Activated CD4-positive, alpha-beta T cell treated with anti-CD3 and anti-CD28 coated beads, Interleukin-2, amount 10 ng/mL, durations not matched to agents 24 days and 14 days (primary cell): ENCODE measurements at places on chromosomes 7 and 10. TPM values are rescaled to one million over a fixed set of nuclear protein-coding genes. Genes with fewer than 3 reads are reported as not detected.

GRCh38 chr10:70096705-70097420 is 35.8 kb downstream of the AIFM2 start:
- no peak overlapping the region for H3K4me3 ChIP-seq
- H3K36me3 ChIP-seq, result peaks cover 4% of the 10 kb centered on the region
- H3K27me3 ChIP-seq, result no peaks in the 10 kb centered on the region
- no peak overlapping the region for H3K27ac ChIP-seq
- no peak for DNase-seq

TUBB8 gene
- not detected in 2 replicates for total RNA-seq

DNAJB9 gene
- 11.5 and 12.7 TPM in 2 replicates for total RNA-seq

GRCh38 chr10:62043421-62044021 is 142.0 kb downstream of the ARID5B start:
- no peak for DNase-seq
- peak overlapping the region; percentile 76 for H3K27ac ChIP-seq
- H3K4me3 ChIP-seq, result peak overlapping the region; percentile 34
- peaks cover 28% of the 10 kb centered on the region for H3K36me3 ChIP-seq

DNA sequence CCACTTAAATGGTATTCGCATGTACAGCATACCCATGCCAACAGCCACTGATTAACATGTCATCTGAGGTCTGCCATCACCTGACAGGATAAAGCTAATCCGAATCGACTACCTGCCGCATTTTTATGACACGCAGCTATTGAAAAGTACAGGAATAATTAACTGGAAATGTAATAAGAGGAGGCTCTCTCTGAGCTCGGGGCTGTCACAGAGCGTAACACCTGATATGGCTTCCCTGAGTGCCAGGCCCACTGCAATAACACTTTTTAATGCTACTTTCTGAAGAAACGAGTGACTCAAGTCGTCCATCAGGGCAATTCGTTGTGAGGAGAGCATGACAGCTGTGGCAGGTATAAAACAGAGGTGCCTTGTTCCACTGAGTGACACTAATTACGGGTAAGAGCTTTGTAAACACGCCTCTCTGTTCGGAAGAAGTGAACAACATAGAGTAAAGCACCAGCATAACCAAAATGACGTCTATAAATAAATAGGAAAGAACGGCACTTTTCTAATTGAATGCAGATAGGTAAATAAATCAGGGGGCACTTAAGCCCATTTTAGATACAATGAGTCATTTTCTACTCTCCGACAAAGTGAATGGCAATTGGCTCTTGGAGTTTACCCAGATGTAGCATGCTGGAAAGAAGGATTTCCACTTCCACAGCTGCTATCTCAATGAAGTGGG is 56.5 kb upstream of the CREB5 start:
- H3K4me3 ChIP-seq, result no peak overlapping the region
- H3K27me3 ChIP-seq, result peaks cover 7% of the 10 kb centered on the region
- no peak overlapping the region for H3K27ac ChIP-seq
- no peaks in the 10 kb centered on the region for H3K36me3 ChIP-seq
- no peak for DNase-seq
- H3K4me1 ChIP-seq, result no peaks in the 10 kb centered on the region

GRCh38 chr7:150732786-150733481 is 4.3 kb upstream of the GIMAP5 start:
- peaks cover 64% of the 10 kb centered on the region for H3K4me1 ChIP-seq
- peak overlapping the region; percentile 94 for H3K27ac ChIP-seq
- DNase-seq, result peak; percentile 73
- H3K4me3 ChIP-seq, result peak overlapping the region; percentile 70

DNA sequence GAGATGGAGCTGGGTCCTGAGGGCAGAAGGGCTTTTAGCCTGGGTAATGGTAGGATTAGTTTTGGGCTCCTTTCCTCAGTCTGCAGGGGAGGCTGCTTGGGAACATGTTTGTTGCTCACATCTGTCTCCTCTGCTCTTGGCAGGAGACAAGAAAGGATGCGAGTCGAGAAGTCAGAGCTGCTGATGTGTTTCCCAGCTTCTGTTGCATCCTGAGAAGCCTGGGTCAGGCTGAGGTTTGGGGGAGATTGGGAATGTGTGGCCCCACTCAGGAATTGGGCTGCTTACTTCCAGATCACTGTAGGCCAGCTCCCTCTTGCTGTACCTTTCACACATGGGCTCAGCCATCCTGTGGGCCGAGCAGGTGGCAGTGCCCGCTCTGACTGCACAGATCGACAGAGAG is 79.2 kb downstream of the CCNY start:
- DNase-seq, result no peak
- no peaks in the 10 kb centered on the region for H3K36me3 ChIP-seq
- no peaks in the 10 kb centered on the region for H3K27me3 ChIP-seq
- no peak overlapping the region for H3K27ac ChIP-seq
- no peak overlapping the region for H3K4me3 ChIP-seq

CRHR2 gene
- not detected in 2 replicates for total RNA-seq

SEMA3D gene
- 0.47 and 0.64 TPM in 2 replicates for total RNA-seq

- H3K27ac ChIP-seq, result peak overlapping the region; percentile 56
- peaks cover 82% of the 10 kb centered on the region for H3K27me3 ChIP-seq
- no peak overlapping the region for H3K4me3 ChIP-seq
- no peak for DNase-seq
These were observed 2.5 kb downstream of the NXPH1 start for GRCh38 chr7:8435590-8436545.

EIF4H gene
- 384 and 389 TPM in 2 replicates for total RNA-seq

DNA sequence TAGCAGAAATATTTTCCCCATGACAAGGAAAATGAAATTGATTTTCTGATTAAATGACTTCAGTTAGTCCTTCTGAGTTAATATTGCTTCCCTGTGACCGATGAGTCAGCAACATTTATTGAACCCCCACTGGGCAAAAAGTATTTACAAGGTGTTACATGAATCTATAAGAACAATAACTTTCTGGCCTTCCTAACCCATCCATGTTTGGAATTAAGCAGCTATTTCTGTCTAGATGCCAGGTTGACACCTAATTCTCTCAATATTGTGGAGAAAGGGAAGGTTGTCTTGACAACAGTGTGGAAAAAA is 112.9 kb upstream of the JAZF1 start:
- H3K27me3 ChIP-seq, result peaks cover 34% of the 10 kb centered on the region
- H3K27ac ChIP-seq, result no peak overlapping the region
- no peaks in the 10 kb centered on the region for H3K36me3 ChIP-seq
- no peak for DNase-seq
- no peak overlapping the region for H3K4me3 ChIP-seq

FAM25C gene
- not detected in 2 replicates for total RNA-seq

DNA sequence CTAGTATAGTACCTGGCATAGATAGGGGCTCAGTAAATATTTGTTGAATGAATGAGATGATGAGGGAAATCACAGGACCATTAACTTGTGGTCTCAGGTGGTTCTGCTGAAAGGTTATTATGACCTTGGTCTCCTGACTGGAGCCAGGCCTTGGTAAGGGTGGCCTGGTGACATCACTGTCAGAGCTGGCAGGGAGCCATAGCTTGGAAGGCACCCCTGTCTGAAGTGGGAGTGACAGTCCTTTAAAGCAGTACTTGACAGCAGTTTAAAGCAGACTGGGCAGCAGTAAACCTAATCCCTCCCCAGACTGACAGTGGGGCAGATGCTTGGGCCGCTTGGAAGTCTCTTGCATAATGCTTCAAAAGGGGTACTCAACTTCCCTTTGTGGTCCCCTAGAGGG is 13.4 kb downstream of the DPCD start:
- no peak for DNase-seq
- H3K4me1 ChIP-seq, result no peaks in the 10 kb centered on the region
- H3K27ac ChIP-seq, result no peak overlapping the region
- no peak overlapping the region for H3K4me3 ChIP-seq
- H3K36me3 ChIP-seq, result peaks cover 4% of the 10 kb centered on the region

GRCh38 chr10:1036341-1036791 is 10.7 kb upstream of the IDI2 start:
- peak overlapping the region; percentile 38 for H3K27ac ChIP-seq
- no peaks in the 10 kb centered on the region for H3K27me3 ChIP-seq
- H3K4me1 ChIP-seq, result peaks cover 14% of the 10 kb centered on the region
- H3K4me3 ChIP-seq, result no peak overlapping the region
- H3K36me3 ChIP-seq, result peaks cover 43% of the 10 kb centered on the region
- no peak for DNase-seq

PPP1R3A gene
- total RNA-seq, result not detected in 2 replicates

DNA sequence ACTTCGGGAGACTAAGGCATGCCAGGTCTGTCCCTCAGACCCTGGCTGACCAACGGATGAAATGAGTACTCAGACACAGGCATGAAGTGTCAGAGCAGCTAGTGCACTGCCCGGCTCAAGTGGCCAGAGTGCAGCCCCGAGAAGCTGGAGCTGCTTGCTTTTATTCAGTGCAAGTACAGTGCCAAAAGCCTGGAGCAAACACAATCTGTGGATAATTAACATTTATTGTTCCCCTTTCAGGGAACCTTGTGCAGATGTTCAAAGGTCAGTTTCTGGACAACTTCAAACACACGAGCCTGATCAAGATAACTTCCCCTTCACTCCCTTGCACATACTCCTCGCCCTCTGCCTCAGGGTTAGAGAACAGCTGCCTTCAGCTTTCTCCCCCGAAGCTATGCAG is 7.9 kb upstream of the ATE1 start:
- no peak overlapping the region for H3K27ac ChIP-seq
- H3K36me3 ChIP-seq, result no peaks in the 10 kb centered on the region
- no peak overlapping the region for H3K4me3 ChIP-seq

GRCh38 chr7:42233171-42233570 is 3.8 kb downstream of the GLI3 start:
- peaks cover 70% of the 10 kb centered on the region for H3K27me3 ChIP-seq
- peaks cover 2% of the 10 kb centered on the region for H3K4me1 ChIP-seq
- no peak for DNase-seq

GRCh38 chr10:31660300-31660699 is 268.3 kb downstream of the ARHGAP12 start:
- DNase-seq, result no peak
- H3K27ac ChIP-seq, result no peak overlapping the region
- no peak overlapping the region for H3K4me3 ChIP-seq
- no peaks in the 10 kb centered on the region for H3K36me3 ChIP-seq
- no peaks in the 10 kb centered on the region for H3K4me1 ChIP-seq

DNA sequence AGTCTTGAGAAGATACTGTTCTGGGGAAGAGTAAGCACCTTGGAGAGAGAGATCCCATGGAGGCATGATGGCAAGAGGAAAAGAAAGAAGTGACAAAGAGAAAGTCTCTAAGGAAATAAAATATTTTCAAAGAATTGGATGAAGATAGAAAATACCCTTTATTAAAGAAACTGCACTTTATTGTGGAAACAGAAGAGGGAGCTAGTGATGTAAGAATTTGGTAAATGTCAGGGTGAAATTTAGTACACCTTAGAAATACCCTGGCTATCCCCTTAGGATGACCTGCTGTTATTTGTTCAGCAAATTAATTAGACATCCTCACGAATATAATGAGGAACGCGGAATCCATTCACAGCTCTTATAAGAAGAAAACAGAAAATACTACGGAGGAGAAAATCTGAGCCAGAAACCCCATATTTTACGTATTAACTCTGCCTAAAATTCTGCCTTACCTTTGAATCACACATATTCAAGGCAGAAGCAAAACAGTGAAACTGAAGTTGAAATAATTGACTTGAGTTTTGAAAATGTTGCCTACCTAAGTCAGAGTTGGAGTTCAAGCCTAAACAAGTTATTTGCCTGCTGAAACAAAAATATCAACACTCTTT is 90.7 kb downstream of the TFPI2 start:
- no peaks in the 10 kb centered on the region for H3K27me3 ChIP-seq
- H3K27ac ChIP-seq, result no peak overlapping the region
- H3K36me3 ChIP-seq, result no peaks in the 10 kb centered on the region
- H3K4me1 ChIP-seq, result no peaks in the 10 kb centered on the region
- no peak for DNase-seq
- no peak overlapping the region for H3K4me3 ChIP-seq

PALD1 gene
- 1.9 and 2.1 TPM in 2 replicates for total RNA-seq

RPP30 gene
- 86.4 and 86.9 TPM in 2 replicates for total RNA-seq

DNA sequence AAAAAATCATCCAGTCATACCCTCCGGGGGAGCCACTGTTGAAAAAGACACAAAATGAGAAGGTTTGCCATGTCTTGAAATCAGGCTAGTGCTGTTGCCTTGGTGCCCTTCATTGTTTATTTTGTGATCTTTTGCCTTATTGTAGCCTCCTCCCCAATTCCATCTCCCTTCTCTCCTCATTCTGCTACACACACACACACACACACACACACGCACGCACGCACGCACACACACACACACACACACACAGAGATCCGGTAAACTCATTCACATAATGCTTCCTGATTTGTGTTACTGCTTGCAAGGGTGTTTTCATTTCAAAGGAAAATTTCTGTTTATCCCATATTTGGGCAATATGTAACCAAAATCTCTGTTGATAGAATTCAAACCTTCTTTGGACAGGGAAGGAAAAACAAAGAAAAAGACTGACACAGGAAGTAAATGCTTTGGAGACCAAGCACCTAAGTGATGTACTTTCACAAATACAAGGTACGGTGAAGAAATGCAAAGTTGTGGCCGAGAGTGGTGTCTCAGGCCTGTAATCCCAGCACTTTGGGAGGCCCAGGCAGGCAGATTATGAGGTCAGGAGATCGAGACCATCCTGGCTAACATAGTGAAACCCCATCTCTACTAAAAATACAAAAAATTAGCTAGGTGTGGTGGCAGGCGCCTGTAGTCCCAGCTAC is 141.1 kb upstream of the CDK13 start:
- H3K27ac ChIP-seq, result no peak overlapping the region
- no peaks in the 10 kb centered on the region for H3K36me3 ChIP-seq
- H3K4me3 ChIP-seq, result no peak overlapping the region

AKR1C3 gene
- total RNA-seq, result not detected in 2 replicates

- no peak overlapping the region for H3K27ac ChIP-seq
- no peaks in the 10 kb centered on the region for H3K4me1 ChIP-seq
- no peaks in the 10 kb centered on the region for H3K27me3 ChIP-seq
- H3K36me3 ChIP-seq, result peaks cover 8% of the 10 kb centered on the region
These were observed 15.9 kb downstream of the YKT6 start for GRCh38 chr7:44216521-44217222.

- no peaks in the 10 kb centered on the region for H3K27me3 ChIP-seq
- peak; percentile 74 for DNase-seq
- peaks cover 68% of the 10 kb centered on the region for H3K4me1 ChIP-seq
- peak overlapping the region; percentile 53 for H3K4me3 ChIP-seq
These were observed 63.7 kb upstream of the AOAH start for GRCh38 chr7:36787933-36788378.

- H3K36me3 ChIP-seq, result no peaks in the 10 kb centered on the region
- peaks cover 4% of the 10 kb centered on the region for H3K27me3 ChIP-seq
- H3K4me1 ChIP-seq, result no peaks in the 10 kb centered on the region
- DNase-seq, result no peak
- H3K4me3 ChIP-seq, result no peak overlapping the region
These were observed 141.6 kb downstream of the PKD1L1 start for GRCh38 chr7:47806701-47807103.

SND1 gene
- 275 and 295 TPM in 2 replicates for total RNA-seq

GRCh38 chr7:108340856-108341411 is 115.3 kb downstream of the NRCAM start:
- H3K36me3 ChIP-seq, result no peaks in the 10 kb centered on the region
- no peak overlapping the region for H3K4me3 ChIP-seq
- DNase-seq, result no peak
- H3K27me3 ChIP-seq, result no peaks in the 10 kb centered on the region

CCT6A gene
- total RNA-seq, result 339 and 342 TPM in 2 replicates

DNA sequence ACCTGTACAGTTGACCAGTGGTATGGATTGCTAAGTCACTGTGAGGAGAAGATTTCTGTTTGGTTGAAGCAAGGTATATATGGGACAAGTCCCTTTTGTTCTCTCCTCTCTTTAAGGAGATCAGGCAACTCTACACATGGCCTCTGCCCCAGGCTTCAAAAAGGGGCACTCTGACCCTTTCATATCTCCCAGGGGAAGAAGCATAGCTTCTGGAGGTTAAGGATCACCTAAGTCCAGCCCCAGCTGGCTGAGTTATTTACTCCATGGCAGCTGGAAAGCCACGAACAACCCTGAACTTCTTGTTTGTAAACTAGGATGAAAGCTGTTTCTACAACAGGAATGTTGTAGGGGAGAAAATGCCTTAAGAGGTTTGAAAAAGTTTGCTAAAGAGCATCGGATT is 129.2 kb upstream of the FEZF1 start:
- H3K4me3 ChIP-seq, result no peak overlapping the region
- H3K36me3 ChIP-seq, result no peaks in the 10 kb centered on the region
- H3K27me3 ChIP-seq, result no peaks in the 10 kb centered on the region
- H3K27ac ChIP-seq, result no peak overlapping the region
- H3K4me1 ChIP-seq, result no peaks in the 10 kb centered on the region
